ENCODE measurements at places on chromosomes 11 and 22.

DNA sequence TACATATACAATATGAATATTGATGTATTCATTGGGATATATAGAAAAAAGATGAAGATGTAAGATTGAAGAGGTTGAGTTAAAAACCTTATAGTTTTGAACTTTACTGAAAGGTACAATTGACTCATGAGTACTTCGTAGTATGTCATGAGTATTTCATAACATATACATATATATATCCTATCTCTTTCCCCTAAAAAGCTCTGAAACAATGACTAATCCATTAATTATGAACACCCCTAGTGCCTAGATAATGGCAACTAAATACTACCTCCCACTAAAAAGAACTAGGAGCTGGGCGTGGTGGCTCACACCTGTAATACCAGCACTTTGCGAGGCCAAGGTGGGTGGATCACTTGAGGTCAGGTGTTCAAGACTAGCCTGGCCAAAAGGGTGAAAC, 31.5 kb downstream of the SLC35F2 start:
- no peak for DNase-seq

DNA sequence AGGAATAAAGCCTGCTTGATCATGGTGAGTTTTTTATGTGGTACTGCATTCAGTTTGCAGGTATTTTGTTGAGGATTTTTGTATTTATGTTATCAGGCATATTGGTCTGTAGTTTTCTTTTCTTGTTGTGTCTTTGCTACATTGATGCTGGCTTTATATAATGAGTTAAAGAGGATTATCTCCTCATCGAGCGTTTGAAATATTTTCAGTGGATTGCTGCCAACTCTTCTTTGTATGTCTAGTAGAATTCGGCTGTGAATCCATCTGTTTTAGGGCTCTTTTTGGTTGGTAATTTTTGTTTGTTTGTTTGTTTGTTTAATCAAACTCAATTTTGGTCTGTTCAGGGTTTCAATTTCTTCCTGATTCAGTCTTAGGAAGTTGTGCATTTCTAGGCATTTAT, 758.4 kb downstream of the KCNA4 start:
- no peak for DNase-seq

DNA sequence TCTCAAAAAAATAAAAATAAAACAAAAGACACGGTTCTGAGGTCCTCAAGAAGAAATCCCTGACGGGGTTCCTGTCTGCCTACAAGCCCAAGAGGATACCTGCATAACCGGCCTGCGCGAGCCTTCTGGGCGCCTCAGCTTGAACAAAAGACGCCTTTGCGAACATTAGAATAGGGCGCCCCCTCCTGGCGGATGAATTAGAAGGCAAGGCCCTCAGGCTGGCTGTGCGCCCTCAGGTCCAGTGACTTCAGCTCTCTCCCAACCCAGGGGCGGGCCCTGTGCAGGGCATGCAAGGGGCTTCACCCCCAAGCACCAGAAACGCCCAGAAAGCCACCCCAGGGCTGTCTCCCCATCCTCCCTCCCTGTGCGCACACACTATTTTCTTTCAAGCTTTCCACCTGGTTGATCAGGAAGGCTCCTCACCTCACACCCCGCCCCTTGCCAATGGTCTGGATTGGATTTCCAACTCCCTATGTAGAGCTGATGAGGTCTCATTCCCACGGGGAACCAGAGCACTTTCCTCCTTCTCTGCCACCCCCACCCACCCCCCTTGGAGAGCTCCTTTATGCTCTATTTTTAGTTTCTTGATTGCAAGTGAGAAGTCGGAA, 273.3 kb downstream of the BUD13 start:
- DNase-seq = no peak

- no peak for DNase-seq
Observed at GRCh38 chr11:8480858-8481257, 113.2 kb downstream of the STK33 start.

DNA sequence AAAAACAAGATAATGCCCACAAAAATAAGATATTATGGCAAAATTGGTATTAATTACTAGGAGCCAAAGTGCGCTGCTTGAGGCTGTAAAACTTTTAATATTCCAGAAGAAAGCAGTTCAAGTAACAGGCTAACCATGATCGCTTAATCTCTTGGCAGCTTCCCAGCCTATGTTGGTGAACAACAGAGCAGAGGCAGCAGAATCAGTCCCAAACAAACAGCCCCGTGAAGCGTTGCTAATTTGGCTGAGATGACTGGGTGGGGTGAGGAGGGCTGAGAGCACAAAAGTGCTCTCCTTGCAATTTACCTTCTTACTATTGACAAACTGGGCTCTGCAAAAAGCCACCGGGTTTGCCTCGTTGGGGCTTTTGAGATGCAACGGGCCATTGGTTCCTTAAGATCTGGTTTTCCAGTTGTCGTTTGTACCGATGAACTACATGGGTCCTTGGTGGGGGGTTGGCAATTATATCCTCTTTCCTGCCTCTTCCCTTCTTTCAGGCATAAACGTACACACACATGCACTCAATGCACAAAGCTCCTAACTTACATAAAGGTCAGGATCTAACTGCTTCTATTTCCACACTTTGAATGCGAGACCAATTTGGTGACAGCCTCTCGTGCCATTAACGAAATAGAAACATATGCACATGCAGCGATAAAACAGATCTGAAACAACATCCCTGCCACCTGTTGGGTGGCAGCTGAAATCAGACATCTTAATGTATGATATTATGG, 407.6 kb upstream of the CADM1 start:
- DNase-seq = no peak

DNA sequence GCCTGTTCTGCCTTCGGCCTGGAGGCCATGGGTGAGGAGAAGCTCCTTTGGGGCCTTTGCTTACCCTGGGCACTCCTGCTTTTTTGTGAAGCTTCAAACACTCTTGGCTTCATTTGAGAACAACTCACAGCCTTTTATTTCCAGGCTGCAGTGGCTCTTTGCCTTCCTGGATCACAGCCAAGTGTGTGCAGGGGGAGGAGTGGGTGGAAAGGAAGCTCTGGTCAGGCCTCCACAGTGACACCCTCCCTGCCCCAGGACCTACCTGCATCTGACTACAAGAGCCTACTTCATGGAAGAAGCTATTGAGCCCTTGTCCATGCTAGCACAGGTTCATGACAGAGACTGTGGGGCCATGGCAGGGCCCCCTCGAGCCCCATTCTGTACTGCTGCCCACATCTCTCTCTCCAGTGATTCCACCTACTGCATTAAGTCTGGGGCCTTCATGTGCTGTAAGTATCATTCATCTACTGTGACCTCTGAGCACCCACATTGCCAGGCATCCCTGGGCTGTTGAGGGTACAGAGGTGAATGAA, 52.3 kb downstream of the GAB4 start:
- no peak for DNase-seq

DNA sequence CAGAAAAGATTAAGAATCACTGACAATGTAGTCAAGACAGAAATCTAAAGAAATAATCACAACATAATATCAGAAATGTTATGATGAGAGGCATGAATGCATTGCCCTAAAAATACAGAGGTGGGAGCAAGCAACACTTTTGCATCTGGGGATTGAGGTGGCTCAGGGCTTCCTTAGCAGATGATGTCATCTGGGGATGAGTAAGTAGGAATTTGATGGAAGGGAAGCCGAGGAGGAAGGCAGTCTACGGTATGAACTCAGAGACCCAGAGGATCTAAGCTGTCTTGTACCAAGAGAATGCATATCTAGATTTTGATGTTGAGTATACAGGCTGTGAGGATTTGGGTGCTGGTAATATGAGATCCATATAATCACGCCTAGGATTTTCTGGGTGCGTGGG, 193.0 kb upstream of the SNX19 start:
- DNase-seq = no peak

DNA sequence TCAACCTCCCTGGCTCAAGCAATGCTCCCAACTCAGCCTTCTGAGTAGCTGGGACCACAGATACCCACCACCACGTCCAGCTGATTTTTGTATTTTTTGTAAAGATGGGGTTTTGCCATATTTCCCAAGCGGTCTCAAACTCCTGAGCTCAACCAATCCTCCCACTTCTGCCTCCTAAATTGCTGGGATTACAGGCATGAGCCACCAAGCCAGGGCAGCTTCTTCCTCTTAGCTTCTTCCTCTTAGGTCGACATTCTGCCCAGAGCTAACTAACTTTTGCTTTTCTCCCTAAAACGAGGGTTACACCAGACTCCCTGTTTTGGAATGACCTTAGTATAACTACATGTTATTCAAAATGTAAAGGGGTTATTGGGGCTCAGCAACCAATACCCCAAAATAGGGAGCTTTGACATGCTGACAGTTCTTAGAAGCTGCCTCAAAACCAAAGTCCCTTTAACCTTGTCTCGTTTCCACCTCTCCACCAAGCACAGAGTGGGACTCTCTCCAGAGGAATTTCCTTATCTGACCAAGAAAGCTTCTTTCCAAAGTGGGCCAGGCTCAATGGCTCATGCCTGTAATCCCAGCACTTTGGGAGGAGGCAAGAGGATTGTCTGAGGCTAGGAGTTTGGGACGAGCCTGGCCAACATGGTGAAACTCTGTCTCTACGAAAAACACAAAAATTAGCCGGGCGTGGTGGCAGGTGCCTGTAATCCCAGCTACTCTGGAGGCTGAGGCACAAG, 7.0 kb downstream of the HPS5 start:
- DNase-seq = no peak

GRCh38 chr11:60100516-60100915, 12.1 kb downstream of the MS4A2 start:
- no peak for DNase-seq

GRCh38 chr22:28008056-28008455, 89.0 kb upstream of the PITPNB start:
- no peak for DNase-seq

DNA sequence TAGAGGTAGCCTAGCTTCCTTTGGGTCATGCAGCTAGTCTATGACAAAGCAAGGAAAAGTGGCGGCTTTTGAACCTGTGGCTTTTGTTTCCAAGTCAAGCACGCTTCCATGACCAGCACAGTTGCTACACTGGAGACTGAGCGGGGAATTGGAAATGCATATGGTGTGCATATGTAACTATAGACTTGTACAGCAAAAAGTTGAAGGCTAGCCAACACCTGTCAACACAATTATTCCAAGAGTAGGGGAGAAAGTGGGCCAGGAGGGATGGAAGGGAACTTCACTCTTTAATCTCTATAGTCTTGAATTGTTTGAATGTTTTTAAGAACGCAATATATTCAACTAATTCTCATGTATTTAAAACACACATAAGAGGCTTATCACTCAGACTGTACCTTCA, 218.5 kb upstream of the CADM1 start:
- DNase-seq = no peak

- no peak for DNase-seq
Observed at GRCh38 chr11:122235615-122236014, 119.6 kb upstream of the BLID start.

- DNase-seq = no peak
Observed at GRCh38 chr11:12765428-12765827, 91.2 kb downstream of the TEAD1 start.

- no peak for DNase-seq
Observed at GRCh38 chr22:21714059-21714770, 21.4 kb downstream of the YPEL1 start.

DNA sequence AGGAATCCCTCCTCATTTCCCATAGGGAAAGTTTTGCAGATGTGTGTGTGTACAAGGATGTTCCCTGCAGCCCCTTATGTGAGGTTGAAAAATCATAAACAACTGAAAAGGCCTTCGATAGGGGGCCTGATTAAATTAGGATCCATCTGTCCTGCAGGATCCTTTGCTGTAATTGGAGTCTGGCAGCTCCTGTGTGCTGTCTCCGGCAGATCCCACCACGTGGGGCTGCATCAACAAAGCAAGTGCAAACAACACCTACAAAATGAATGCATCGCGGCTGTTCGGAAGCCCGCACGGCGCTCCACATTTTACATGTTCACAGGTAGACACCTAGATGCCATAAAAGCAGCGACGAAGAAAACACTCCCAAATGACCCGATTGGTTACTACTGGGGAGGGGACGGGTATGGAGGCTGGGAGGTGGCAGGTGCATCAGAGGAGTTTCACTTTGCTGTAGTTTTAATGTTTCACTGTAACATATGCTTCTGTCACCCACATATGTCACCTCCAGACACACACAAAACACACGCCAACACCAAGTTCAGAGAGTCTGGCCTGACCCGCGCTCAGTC, 52.2 kb downstream of the NFAM1 start:
- no peak for DNase-seq

DNA sequence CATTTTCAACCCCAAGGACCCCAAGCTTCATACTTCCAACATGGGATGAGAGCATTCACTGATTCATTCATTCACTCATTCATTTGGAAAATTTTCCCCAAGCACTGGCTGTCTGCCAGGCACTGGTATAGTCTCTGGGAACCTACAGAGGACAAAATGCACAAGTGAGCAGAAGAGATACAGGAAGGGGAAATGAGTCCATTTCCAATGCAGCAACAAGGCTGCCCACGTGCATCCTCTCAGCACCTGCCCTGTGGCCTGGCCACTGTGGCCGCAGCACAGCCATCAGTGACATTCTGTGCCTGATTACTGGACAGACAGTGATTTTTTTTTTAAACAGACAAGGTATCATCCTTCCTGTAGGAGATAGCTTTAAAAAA, 96.0 kb upstream of the PITPNB start:
- no peak for DNase-seq

DNA sequence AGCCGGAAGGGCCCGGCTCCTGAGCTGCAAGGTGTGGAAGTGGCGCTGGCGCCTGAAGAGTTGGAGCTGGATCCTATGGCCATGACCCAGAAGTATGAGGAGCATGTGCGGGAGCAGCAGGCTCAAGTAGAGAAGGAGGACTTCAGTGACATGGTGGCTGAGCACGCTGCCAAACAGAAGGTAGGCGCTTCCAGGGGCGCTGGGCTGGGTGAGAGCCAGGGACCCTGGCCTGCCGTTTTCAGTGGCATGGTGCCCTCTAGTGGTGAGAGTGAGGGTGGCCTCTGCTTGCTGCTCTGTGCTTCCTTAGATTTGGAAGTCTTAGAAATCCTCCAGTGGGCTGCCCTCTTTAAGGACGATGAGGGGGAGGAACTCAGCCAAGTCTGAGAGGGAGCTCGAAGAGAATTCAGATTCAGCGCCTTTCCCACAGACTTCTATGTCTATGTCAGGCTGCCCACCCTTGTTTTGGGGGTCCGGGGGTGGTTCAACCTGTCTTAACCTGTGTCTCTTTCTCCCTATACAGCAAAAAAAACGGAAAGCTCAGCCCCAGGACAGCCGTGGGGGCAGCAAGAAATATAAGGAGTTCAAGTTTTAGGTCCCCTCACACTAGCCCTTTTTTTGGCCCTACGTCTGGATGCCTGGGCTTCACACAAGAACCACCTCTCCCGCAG, 1.8 kb upstream of the PACS1 start:
- DNase-seq = peak; percentile 65

DNA sequence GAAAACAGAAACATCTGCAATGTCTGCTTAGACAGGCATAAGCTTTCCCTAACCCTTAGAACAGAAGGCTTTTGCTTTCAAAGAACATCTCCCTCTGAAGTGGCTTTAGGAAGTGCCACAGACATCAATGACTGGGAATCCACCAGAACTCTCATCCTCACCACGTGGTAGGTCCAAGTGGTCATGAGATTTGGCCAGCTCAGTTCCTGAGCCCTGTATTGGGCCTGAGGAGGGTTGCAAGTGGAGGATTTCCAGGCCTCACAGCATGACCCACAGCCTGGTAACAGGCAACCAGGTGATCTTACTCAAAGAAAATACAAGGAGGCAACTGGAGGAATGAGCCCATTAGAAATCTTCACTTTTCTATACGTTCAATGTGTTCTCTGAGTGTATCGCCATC, 1.6 kb downstream of the CASP1 start:
- DNase-seq = no peak

GRCh38 chr11:93686226-93686625, 24.7 kb downstream of the CEP295 start:
- no peak for DNase-seq

- no peak for DNase-seq
Observed at GRCh38 chr22:38467438-38467903, 425 bp upstream of the KDELR3 start.

All from activated T-helper 9 cell treated with anti-CD3 and anti-CD28 coated beads, Interleukin-2, amount 50 U/mL, for 16 hours (primary cell).